LoVo (cell line): ENCODE measurements at places on chromosomes 16 and 17.

- DNase-seq: no peak
These were observed 7.4 kb downstream of the GIP start for GRCh38 chr17:48960834-48961515.

DNA sequence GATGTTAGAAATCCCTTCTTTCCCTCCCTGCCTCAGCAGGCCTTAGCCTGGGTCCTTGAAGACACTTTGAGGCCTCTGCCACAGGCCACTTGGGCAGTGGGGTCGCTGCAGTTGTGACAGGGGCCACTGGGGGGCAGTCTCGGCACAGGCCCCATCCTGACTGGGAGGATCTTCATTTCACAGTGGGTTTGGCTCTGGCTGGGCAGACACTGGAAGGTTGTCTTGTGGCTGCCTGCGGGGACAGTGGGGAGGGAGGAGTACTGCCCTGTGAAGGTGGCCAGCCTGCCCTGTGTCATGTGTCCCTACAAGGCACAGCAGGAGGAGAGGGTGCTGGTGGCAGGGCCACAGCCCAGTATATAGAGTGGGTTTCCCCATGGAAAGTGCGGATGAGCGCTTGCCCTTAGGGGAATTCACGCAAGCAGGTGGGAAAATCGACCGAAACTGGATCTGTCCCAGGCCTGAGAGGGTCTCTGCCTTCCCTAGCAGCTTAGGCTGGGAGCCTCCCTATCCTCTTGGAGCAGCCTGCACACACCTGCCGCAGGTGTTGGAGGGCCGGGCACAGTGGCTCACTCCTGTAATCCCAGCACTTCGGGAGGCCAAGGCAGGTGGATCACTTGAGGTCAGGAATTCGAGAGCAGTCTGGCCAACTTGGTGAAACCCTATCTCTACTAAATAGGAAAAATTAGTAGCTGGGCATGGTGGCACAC is 28.8 kb downstream of the GINS2 start:
- peak; percentile 9 for DNase-seq

DNA sequence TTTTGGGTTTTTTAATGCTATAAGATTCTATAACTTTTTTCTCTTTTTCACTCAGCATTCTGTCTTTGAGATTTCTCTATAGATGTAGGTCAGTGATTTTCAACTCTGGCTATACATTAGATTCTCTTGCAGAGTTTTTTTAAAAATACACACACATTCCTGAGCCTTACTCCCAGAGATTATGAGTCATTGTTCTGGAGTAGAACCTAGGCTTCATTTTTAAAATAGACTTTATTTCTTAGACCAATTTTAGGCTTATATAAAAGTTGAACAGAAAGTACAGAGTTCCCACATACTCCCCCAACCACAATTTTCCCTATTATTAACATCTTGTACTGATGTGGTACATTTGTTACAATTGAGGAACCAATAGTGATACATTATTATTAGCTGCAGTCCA is 63.3 kb downstream of the CYB561 start:
- no peak for DNase-seq

- no peak for DNase-seq
These were observed 4.0 kb upstream of the CMTM3 start for GRCh38 chr16:66600477-66600876.

DNA sequence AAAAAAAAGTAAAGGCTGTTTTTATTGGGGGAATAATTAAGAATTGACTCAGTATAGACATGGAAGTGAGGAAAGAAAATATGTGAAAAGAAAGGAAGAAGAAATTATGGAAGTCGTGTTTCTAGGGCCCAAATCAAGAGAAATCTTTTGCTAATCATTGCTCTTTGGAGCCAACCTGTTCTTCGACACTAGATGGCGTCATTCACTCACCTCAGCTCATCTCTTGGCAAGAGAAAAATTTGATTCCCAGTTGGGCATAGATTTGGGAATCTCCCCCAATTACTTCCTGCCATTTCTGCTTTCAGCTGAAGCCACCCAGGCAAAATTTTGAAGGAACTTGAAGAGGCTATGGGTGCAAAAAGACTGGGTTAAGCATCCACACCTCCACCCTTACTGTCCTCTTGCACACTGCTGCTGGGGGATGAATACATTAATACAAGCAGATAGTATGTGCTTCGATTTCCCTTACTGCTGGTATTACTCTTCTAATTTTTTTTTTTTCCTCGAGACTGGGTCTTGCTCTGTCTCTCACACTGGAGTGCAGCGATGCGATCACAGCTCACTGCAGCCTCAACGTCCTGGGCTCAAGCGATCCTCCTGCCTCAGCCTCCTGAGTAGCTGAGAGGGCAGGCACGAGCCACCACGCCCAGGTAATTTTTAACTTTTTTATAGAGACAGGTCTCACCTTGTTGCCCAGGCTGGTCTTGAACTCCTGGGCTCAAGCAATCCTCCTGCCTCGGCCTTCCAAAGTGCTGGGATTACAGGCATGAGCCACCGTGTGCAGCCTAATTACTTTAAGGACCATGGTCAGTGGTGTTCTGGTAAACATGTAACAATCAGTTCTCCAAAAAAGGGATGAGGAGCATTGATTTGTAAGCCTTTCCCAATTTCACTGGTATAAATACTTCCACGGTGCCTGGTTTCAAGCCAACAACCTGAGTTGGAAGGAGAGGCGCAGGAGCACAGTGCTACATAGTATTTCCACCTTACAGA is 13.5 kb downstream of the PSMD7 start:
- peak; percentile 52 for DNase-seq

DNA sequence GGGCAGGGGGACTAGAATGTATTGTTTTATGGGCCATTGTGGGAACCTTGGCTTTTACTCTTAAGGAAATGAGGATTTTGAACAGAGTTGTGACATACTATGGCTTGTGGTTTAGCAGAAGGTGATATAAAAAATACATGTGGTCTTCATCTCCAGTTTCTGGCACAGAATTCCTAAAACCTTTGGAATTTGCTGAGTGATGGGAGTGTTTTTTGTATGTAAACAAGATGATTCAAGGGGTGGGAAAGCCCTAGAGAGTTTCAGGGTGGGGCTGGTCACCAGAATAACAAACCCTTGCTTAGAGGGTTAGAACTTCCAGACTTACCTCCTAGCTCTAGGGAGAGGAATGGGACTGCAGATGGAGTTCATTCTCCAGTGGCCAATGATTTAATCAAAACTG is 316.1 kb downstream of the PHKB start:
- DNase-seq: no peak

DNA sequence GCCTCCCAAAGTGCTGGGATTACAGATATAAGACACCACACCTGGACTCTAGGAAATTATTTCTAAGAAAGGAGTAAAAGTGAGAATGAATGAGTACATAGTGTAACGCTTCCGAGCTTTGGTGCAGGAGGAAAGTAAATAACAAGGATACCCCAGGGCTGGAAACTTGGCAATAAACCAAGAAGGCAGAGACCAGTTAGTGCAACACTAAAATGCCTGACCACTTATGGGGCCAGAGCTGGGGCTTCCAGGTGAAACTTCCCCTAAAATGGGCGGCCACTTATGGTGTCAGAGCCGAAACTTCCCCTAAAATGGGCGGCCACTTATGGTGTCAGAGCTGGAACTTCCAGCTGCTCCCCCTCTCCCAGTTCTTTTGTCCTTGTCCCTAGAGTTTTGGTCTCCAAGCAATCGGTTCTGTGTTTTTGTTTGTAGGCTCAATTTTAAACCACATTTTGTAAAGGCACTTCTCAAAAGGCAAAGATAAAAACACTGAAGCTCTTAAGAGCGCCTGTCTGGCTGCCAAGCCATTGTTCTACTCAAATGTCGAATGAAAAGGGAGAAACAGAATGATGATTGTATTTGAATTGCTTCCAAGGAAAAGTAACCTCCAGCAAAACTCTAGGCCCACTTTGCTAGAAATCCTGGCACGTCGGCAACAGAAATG is 63.9 kb downstream of the NXN start:
- no peak for DNase-seq

DNA sequence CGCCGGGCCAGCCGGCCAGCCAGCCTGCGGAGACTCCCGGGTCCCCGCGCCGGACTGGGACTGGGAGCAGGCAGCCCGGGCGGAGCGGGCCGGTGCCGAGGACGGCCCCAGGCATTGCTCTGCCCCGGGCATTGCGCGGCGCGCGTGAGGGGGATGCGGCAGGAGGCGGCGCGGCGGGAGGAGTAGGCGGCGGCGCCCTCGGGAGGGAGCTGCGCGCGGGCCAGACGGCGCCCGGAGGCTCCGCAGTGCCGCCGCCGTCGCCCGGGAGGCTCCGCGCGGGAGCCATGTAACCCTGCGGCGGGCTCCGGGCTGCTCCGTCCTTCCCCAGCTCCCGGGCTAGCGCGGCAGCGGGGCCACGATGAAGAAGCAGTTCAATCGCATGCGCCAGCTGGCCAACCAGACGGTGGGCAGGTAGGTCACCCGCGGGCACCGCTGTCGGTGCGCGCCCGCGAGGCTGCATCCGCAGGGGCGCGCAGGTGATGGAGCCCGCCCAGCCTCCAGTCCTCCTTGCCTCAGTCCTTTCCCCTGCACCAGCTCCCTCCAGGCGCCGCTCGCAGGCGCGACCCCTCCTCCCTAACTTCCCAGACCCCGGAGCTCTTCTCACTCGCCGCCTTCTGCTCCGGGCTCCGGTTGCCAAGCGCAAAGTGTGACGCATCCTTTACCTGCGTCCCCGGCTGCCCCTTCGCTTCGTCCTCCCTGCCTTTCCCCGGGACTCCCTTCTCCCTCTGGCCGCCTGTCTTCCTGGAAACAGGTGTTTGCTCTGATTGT is at the start of gene ARHGAP44:
Gene ARHGAP44, plus strand, starts transcription at position 18 of the 768 bp plus-strand sequence. Its CDS starts 341 bp downstream, at position 359.
- DNase-seq: no peak

- DNase-seq: no peak
These were observed 2.7 kb upstream of the WFDC1 start for GRCh38 chr16:84292011-84292410.

DNA sequence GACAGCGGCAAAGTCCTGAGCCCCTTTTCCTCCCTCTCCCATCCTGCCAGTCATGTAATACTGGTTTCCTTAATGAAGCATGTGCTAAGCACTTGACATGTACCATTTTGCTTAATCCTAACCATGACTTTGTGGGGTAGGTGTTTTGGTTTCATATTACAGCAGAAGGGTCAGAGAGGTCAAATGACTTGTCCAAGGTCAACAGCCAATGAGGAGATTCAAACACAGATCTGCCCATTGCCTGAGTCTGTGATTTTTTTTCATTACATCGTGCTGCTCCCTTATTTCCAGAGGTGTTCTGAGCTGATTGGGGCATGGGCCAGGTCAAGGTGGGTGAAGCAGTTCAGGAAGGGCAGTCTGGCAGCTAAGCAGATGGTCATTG is 17.6 kb upstream of the PHF12 start:
- DNase-seq: no peak

DNA sequence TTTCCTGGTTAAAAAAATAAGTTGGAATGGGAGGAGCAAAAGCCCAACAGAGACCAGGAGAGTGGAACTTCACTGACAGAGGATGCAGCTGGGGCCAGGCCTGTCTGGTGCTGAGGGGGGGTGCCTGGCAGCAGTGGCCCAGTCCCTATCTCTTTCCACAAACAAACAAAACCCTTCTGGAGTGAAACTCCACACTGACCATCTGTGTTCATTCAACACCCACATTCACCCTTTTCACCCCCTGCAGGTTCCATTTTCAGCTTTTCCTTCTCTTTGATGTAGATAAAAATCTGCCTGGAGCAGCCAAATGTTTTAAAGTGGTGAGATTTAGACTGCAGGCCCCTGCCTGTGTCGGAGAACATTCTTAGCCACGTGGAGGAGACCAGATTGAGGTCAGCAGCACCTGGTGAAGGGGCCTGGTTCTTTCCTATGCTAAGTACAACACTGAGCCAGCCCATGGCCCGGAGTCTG is 161.4 kb upstream of the CDH11 start:
- no peak for DNase-seq

- no peak for DNase-seq
These were observed 80.1 kb downstream of the ABCC6 start for GRCh38 chr16:16143038-16143763.

GRCh38 chr16:66678337-66678736 is 18.2 kb downstream of the CMTM4 start:
- no peak for DNase-seq
